ENCODE measurements at places on chromosomes 12 and 14.

GRCh38 chr12:75891072-75891471 is 140.5 kb downstream of the PHLDA1 start:
- DNase-seq = no peak

DNA sequence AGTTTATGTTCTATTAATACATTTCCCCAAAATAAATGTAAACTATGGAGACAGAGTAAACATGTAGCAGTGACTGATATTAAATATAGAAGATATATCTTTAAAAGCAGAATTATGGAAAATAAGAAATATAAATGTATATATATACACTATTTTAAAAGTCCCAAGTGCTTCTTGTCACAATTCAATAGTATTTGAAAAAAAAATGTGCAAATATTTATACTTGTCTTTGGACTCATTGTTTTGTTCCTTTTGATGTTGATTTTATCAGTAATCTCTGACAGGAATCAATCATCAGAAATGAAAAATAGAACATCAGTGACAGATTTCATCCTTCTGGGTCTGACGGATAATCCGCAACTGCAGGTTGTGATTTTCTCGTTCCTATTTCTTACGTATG is at the start of gene OR6C76:
Gene OR6C76 (plus strand): TSS at position 301 of the 400 bp plus-strand sequence. CDS start 0 bp downstream, at position 301.
- DNase-seq = no peak

GRCh38 chr14:39219075-39219499 is 14.6 kb upstream of the MIA2 start:
- DNase-seq = no peak

GRCh38 chr12:54368025-54368708 is 3.9 kb upstream of the GPR84 start:
- DNase-seq = no peak

Data from activated CD4-positive, alpha-beta T cell treated with anti-CD3 and anti-CD28 coated beads, Interleukin-2, Interleukin-6, amounts not matched to agents 100 ng/mL and 50 ng/mL, durations not matched to agents 16 hours and 8 hours (primary cell).